HCT116 (cell line): ENCODE measurements at places on chromosomes 2 and 18. TPM values are rescaled to one million over a fixed set of nuclear protein-coding genes. Genes with fewer than 3 reads are reported as not detected.

- DNase-seq: no peak
These were observed 1.6 kb upstream of the RMDN2 start for GRCh38 chr2:37923308-37924055.

DNA sequence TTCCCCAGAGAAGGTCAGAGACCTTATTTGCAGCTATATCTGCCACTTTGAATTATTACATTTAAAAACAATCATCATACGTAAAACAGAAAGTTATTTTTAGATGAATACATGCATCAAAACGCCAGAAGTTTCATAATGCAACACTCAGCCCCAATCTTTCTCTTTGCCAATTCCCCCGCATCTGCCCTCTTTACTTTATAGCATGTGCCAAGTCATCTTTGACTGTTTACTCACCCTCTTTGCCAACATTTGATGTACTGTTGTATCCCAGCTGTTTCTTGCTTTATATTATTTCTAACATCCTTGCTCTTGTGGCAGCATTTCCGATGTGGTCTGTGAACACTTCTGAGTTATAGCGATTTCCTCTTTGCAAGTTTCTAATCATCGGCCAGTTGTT lies 86.2 kb downstream of the CRIM1 start:
- no peak for DNase-seq

The ZNF892 gene
- total RNA-seq: 0.27 TPM

- no peak for DNase-seq
These were observed 1.3 kb downstream of the SLC23A3 start for GRCh38 chr2:219168526-219168925.

The TBR1 gene
- total RNA-seq: 0.17 TPM

GRCh38 chr2:168075446-168075845 lies 171.9 kb downstream of the STK39 start:
- DNase-seq: no peak

The KCNE4 gene
- total RNA-seq: not detected

The FBXO48 gene
- 0.91 TPM for total RNA-seq

The TMEM247 gene
- total RNA-seq: not detected

The ZRANB3 gene
- 12.0 TPM for total RNA-seq

The VIT gene
- not detected for total RNA-seq
